ENCODE measurements at places on chromosomes 3 and 15. TPM values are rescaled to one million over a fixed set of nuclear protein-coding genes. Genes with fewer than 3 reads are reported as not detected.

DNA sequence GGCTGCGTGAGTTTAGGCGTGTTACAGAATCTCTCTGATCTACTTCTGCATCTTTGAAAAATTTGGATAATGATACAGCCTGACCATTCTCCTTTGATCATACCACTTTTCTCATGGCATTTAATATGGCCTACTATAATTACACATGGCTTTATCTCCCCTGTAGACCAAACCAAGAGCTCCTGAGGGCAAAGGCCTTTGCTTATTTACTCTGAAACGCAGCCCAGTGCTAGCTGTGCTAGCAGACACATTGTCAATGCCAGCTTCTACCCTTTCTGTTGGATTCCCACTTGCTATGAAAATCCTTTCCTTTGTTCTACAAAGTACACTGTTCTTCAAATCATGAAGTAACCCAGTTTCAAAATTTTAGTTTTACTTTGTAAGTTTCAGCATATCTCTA, 16.5 kb upstream of the VGLL4 start:
- H3K36me3 ChIP-seq, result no peaks in the 10 kb centered on the region
- DNase-seq, result no peak

DNA sequence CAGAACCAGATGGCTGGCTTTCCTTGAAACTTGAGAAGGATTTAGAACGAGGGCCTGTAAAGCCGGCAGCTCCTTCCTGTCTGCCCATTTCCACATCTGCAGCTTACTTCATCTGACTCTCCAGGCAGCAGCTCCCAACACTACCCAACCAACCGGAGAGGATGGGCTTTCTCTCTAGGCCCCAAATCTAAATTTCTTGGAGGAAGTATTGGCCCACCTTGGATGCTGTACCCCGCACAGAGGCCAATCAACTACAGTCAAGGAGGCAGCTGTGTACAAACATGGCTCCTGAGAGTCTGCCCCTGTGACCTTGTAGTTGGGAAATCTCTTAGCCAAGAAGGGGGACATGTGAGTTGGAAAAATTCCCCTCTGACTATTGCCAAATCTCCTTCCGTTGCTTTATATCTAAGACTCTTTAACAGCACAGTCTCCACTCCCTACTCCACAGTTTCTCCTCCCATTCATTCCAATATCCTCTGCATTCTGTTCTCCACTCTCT, 8.0 kb upstream of the ACAP2 start:
- no peaks in the 10 kb centered on the region for H3K4me1 ChIP-seq
- no peak overlapping the region for H3K4me3 ChIP-seq
- no peak overlapping the region for H3K27ac ChIP-seq
- no peaks in the 10 kb centered on the region for H3K36me3 ChIP-seq
- H3K27me3 ChIP-seq, result no peaks in the 10 kb centered on the region

DNA sequence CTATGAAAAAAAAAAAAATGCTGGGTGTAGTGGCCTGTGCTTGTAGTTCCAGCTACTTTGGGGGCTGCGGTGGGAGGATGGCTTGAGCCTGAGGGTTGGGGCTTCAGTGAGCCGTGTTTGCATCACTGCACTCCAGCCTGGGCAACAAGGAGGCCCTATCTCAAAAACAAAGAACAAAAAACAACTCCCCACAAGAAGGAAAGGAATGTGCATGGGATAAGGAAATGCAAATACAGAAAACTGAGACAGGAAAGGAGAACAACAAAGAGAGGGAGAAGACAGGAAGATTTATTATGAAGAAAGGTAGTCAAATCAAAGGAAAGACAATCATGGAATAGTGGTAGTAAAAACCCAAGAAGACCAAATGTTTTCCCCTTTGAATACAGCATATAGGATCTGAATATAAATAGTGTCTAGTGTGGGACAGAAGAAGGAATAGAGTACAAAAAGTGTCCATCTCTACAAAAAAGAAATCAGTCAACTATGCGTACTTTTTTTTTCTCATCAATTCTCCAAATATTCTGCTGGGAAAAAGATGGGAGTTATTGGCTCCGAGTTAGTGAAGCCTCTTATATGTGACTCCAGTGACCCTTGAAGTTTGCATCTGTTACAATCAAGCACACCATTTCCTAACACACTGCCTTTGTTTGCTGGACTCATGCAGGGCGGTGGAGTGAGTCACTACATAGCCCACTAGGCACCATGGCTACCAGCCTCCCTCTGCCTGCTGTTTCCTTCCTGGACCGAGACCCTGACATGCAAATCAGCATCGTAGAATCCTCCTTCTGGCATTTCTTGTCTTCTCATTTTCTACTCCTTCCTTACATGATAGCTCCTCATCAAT, 101.2 kb upstream of the PTX3 start:
- H3K4me3 ChIP-seq, result no peak overlapping the region
- no peaks in the 10 kb centered on the region for H3K4me1 ChIP-seq
- H3K27me3 ChIP-seq, result no peaks in the 10 kb centered on the region
- H3K27ac ChIP-seq, result no peak overlapping the region
- no peak for DNase-seq

- H3K27ac ChIP-seq, result no peak overlapping the region
- H3K4me1 ChIP-seq, result no peaks in the 10 kb centered on the region
- H3K27me3 ChIP-seq, result no peaks in the 10 kb centered on the region
- H3K36me3 ChIP-seq, result no peaks in the 10 kb centered on the region
Observed at GRCh38 chr15:58594898-58595297, 154.6 kb downstream of the ADAM10 start.

DNA sequence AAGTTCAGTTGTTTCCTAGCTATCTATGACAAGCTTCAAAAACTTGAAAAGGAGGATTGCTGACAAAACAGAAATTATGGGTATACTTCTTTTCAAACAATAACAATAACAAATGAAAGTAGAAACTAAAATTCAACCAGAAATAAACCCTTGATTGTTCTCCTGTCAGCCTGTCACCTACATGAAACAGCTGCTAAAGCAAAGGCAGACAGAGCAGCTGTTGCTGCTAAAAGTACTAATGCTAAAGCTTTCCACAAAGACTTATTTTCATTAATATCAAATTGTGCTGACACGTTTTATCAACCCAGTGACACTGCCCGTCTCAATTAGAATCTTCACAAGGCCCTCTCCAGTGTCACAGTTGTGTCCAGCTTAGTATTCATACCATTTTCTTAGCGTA, 533.2 kb upstream of the GBE1 start:
- H3K36me3 ChIP-seq, result no peaks in the 10 kb centered on the region
- no peaks in the 10 kb centered on the region for H3K4me1 ChIP-seq
- H3K4me3 ChIP-seq, result no peak overlapping the region
- no peaks in the 10 kb centered on the region for H3K27me3 ChIP-seq
- no peak for DNase-seq

- no peaks in the 10 kb centered on the region for H3K27me3 ChIP-seq
- no peaks in the 10 kb centered on the region for H3K4me1 ChIP-seq
- no peak for DNase-seq
- H3K36me3 ChIP-seq, result peaks cover 6% of the 10 kb centered on the region
- H3K27ac ChIP-seq, result no peak overlapping the region
- no peak overlapping the region for H3K4me3 ChIP-seq
Observed at GRCh38 chr15:85071061-85071460, 89.4 kb downstream of the PDE8A start.

DNA sequence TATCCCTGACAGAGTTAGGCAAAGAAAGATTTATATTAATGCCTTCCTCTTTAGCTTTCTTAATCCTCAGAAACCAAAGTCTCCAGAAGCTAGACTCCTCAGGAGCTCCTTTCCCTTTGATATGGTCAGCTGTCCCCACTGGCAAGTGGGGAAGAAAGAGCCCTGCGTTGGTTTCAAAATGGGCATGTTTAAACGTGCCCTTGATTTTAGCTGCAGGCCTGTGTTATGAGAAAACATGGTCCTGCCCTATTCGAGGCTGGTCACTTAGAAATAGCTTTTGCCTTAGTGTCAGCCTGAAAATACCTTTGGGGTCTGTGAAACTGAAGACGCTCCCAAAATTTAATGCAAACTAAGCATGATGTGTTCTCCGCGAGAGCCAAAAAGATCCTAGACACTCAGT, 135.5 kb upstream of the RARB start:
- H3K36me3 ChIP-seq, result no peaks in the 10 kb centered on the region
- H3K4me3 ChIP-seq, result no peak overlapping the region
- no peaks in the 10 kb centered on the region for H3K4me1 ChIP-seq
- no peaks in the 10 kb centered on the region for H3K27me3 ChIP-seq

DNA sequence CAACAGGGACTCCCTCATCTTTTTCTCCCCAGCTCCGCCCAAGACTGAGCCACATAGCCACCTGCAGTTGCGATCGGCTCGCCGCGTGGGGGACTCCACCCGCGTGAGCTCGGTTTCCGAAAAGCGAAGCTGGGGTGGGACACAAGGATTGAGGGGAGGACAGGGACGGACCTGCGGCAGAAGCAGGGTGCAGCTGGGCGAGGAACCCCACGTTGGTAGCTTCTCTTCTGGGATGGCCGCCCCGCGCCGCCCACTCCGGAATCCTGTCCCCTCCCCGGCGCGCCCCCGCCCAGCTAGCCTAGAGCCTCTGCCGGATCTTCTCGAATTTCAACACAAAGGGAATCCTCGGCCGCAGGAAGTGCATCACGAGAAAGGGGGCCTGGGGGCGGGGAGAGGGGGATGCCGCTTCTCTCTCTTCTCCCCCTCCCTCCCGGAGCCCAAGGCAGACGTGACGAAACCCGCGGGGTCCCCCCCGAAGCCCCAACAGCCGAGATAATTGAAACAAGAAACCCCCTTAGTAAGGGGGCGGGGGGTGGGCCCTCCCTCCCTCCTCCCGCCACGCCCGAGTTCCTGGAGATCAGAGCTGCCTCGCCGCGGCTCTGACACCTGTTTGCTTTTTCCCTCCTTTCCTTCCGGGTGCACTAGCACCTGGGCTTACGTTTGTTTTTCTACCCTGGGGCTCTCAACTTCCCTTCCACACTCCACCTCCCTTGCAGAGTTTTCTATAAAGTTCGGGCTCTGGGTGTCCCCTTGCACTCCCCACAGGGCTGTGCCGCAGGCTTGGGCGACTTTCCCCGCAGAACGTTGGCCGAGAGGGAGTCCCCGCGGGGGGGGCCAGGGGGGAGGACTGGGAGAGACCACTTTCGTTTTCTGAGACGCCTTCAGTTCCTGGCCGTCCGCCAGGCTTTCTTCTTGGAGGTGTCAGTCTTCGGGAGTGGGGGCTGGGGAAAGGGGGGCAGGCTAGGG, 1.3 kb upstream of the KCNH8 start:
- H3K36me3 ChIP-seq, result no peaks in the 10 kb centered on the region
- no peaks in the 10 kb centered on the region for H3K27me3 ChIP-seq

GRCh38 chr15:63192619-63193206, 3.3 kb downstream of the RAB8B start:
- DNase-seq, result no peak
- H3K4me1 ChIP-seq, result peaks cover 66% of the 10 kb centered on the region
- no peaks in the 10 kb centered on the region for H3K36me3 ChIP-seq
- H3K4me3 ChIP-seq, result no peak overlapping the region
- H3K27me3 ChIP-seq, result no peaks in the 10 kb centered on the region

- H3K4me1 ChIP-seq, result peaks cover 22% of the 10 kb centered on the region
- DNase-seq, result no peak
- no peaks in the 10 kb centered on the region for H3K27me3 ChIP-seq
- no peaks in the 10 kb centered on the region for H3K36me3 ChIP-seq
- no peak overlapping the region for H3K27ac ChIP-seq
Observed at GRCh38 chr15:72967811-72968530, 84.3 kb upstream of the NEO1 start.

GRCh38 chr3:188349933-188350332, 196.0 kb downstream of the LPP start:
- no peaks in the 10 kb centered on the region for H3K36me3 ChIP-seq
- no peak overlapping the region for H3K4me3 ChIP-seq
- peaks cover 72% of the 10 kb centered on the region for H3K4me1 ChIP-seq

DNA sequence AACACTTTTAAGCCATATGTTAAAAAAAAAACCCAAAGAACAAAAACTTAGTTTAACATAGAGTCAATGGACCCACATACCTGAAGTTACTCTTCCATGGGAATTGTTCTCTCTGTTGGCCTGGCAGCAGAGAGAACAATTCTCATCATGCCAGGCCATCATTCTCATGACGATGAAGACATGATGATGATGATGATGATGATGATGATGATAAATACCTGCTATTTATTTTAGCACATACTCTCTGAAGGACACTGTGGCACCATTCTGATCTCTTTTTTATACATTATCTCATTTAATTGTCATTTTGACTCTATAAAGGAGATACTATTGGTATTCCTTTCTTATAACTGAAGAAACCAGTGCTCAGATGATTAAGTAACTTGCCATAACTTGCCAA, 366.9 kb downstream of the MFSD1 start:
- DNase-seq, result no peak
- no peaks in the 10 kb centered on the region for H3K4me1 ChIP-seq
- H3K27ac ChIP-seq, result no peak overlapping the region
- H3K36me3 ChIP-seq, result no peaks in the 10 kb centered on the region
- no peak overlapping the region for H3K4me3 ChIP-seq

- H3K27ac ChIP-seq, result no peak overlapping the region
- peaks cover 7% of the 10 kb centered on the region for H3K4me1 ChIP-seq
- no peaks in the 10 kb centered on the region for H3K36me3 ChIP-seq
- no peaks in the 10 kb centered on the region for H3K27me3 ChIP-seq
- no peak overlapping the region for H3K4me3 ChIP-seq
Observed at GRCh38 chr15:100994597-100995446, 75.7 kb downstream of the LRRK1 start.

GRCh38 chr3:178059119-178059518, 477.1 kb upstream of the KCNMB2 start:
- peaks cover 3% of the 10 kb centered on the region for H3K4me1 ChIP-seq
- no peak for DNase-seq
- no peak overlapping the region for H3K27ac ChIP-seq
- H3K36me3 ChIP-seq, result no peaks in the 10 kb centered on the region

DNA sequence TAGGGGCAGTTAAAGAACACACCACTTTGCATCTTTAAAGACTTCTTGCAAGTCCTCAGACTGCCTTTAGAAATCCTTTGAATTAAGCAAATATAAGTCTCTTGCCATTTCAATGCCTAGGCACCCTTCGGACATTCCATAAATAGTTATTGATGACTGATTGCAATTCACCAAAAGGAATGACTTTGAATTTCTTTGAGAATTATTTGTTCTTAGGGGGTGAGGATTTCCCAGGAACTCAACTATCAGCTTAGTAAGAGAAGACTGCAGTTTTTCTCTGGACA, 495 bp upstream of the MYEF2 start:
- DNase-seq, result no peak
- peak overlapping the region; percentile 95 for H3K27ac ChIP-seq
- H3K36me3 ChIP-seq, result no peaks in the 10 kb centered on the region

DNA sequence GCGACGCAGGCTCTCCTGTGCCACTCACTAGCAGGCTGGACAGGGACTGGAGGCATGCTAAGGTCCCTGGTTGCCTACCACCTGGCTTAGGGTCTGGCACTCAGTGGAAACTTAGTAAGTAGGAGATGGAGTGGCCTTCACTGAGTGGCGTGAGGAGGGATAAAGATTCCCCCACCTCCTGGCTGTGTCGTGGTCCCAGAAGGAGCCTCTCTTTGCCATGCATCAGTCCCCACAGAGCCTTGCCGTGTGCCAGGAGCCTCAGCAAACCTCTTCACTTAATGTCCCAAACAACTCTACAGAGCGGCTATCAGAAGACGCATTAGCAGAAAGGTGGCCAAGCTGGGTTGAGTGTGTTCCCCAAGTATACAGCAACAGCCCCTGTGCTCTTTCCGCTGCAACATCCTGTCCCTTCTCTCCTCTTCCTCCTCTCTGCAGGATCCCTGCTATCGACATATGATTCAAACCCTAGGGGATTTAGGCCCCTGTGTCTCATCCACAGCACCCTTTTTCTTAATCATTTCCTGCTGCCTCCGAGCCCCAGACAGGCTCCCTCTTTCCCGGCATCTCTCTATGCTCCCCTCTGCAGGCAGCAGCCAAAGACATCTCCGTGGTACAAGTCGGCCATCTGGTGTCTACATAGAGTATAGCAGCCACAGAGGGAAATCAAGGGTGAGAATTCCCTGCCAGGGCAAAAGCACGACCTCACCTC, 66.7 kb downstream of the SLC6A1 start:
- peaks cover 4% of the 10 kb centered on the region for H3K4me1 ChIP-seq
- no peak overlapping the region for H3K27ac ChIP-seq
- H3K27me3 ChIP-seq, result no peaks in the 10 kb centered on the region

The SYNPR gene
- not detected for total RNA-seq

The GRM2 gene
- total RNA-seq, result 0.49 TPM

All from thoracic aorta (tissue), 2 donors.